NCI-H524 treated with DMSO at 0.1 percent for 48 hours (cell line): ENCODE measurements at places on chromosomes 7 and 10.

DNA sequence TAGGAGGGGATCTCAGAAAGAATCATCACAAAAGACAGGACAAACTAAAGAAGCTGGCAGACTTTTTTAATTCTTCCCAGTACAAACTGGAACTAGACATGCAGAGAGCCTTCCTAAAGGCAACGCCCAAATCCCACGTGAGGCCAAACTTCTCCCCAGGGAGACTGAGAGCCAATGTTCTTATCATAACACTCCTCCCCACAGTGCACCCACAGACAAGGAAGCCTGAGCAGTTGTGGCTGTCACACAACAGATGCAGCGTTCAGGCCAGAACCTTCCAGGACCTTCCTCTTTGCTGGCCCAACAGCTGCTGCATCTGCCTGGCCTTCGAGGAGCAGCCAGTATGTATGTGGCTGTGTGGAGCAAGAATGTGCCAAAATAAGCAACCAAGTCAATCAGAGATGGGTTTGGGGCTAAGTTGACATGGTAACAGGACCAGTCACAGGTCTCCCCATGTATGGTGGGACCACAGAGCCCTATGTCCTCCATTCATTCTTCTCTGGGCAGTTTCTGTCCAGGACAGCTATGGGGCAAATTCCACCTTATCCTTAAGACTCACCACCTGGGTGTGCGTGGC lies 34.9 kb downstream of the SRPK2 start:
- DNase-seq, result no peak

- DNase-seq, result no peak
Measured at GRCh38 chr7:42010751-42011150, 226.3 kb downstream of the GLI3 start.

- DNase-seq, result no peak
Measured at GRCh38 chr10:32314588-32314987, 32.4 kb downstream of the EPC1 start.

DNA sequence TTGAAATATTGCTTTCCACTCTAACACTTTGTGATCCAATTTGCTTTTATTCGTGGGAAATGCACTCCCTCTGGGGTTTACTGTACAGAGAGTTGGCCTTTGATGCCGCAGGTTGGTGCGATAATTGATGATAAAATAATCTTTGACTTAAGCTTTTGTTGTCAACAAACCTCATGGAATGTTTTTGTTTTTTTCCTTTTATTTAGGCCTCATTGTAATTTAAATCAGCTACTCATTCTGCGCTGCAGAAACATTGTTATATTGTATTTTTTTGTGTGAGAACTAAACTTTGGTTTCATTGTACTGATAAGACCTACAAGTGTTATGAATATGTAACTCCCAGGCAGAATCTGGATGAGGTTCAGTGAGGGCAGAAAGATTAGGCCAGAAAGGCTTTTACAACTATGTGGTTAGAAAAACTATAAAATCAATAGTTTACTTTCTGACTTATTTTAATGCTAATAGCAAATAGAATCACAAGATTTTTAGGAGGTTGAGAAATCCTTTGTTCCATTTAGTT lies 76.8 kb upstream of the POM121L12 start:
- DNase-seq, result no peak

- DNase-seq, result no peak
Measured at GRCh38 chr10:6108631-6109443, 20.0 kb downstream of the RBM17 start.

GRCh38 chr10:21944727-21945386 lies 58.7 kb downstream of the DNAJC1 start:
- DNase-seq, result no peak

DNA sequence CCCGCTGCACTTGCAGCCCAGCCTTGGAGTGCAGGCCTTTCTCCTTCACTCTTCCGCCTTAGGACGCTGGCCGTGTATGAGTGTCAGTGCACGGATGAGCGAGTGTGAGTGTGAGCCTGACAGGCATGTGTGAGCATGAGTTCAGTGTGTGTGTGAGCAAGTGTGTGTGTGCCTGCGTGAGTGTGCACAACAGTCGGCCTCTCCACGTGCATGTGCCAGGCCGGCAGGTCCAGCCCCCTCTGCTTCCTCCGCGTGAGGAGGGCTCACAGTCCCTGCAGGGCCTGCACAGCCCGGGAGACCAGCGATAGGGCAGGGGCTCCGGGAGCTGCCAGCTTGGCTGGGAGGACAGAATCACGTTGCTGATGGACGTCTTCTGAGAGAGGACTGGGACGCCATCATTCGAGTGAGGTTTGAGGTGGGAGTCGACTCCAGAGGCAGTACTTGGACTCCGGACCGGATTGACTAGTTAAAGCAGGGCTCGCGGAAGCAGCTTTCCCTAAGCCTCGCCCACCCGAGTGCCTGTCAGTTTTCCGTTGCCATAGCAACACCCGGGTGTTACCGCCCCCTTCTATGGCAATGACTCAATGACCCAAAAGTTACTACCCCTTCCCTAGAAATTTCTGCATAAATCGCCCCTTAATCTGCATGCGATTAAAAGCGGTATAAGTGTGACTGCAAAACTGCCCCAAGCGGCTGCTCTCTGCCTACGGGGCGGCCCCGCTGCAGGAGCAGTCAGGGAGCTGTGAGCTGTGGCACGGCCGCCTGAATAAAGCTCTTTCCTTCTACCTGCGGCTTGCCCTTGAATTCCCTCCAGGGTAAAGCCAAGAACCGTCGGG lies 19.6 kb upstream of the CFAP46 start:
- DNase-seq, result no peak

DNA sequence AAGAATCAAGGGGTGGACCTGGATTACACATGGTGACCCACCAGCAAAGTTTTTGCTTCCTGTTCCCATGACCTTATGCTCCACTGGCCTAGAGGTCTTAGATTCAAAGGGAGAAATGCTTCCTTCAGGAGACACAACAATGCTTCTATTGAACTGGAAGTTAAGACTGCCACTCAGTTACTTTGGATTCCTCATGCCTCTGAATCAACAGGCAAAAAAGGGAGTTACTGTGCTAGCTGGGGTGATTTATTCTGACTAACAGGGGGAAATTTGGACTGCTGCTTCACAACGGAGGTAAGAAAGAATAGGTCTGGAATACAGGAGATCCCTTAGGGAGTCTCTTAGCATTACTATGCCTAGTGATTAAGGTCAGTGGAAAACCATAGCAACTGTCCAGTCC lies 10.3 kb downstream of the TMEM229A start:
- DNase-seq, result no peak

GRCh38 chr10:73837072-73837471 lies 25.7 kb upstream of the NDST2 start:
- no peak for DNase-seq

DNA sequence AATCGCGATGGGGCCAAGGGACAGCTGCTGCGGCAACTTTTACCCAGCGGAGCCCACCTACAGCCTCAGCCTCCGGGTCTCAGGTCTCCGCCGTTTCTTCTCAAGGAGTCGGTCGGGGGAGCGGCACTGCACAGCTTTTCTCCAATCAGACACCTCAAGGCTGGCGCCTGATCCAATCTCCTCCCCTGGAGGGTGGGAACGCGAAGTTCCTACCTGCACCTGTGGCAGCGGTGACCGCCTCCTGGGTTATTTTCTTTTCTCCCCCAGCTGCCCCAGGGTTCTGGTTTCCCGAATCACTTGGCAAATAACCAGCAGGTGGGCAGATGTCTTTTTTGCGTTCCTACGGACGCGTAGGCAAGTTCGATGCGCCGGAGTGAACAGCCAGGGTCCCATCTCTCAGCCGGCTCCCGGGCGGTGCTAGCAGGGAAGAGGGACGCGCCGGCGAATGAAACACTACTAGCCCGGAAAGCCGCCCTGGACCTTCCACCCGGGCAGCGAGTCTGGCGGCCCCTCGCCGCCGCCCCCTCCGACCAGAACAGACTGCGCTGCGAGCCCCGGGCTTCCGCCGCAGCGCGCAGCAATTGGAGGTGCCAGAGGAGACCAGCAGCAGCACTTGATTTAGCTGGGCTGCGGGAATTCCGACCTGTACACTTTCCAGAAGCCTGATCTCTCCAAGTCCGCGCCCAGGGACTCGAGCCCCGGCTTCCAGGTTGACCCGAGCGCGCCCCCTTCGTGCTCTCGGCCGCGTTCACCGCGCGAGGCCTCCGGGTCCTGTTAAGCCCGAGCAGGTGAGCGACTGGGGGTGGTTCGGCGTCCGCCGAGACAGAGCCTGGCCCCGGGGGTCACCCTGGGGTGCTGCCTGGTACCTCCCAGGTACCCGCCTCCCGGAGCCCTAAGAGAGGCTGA lies at the start of gene PRR15:
TSS of gene PRR15 (plus strand) at position 246 of the 906 bp plus-strand sequence. CDS start 2,495 bp downstream, outside the sequence.
- no peak for DNase-seq

GRCh38 chr10:72802763-72803505 lies 90.6 kb upstream of the OIT3 start:
- DNase-seq, result no peak

DNA sequence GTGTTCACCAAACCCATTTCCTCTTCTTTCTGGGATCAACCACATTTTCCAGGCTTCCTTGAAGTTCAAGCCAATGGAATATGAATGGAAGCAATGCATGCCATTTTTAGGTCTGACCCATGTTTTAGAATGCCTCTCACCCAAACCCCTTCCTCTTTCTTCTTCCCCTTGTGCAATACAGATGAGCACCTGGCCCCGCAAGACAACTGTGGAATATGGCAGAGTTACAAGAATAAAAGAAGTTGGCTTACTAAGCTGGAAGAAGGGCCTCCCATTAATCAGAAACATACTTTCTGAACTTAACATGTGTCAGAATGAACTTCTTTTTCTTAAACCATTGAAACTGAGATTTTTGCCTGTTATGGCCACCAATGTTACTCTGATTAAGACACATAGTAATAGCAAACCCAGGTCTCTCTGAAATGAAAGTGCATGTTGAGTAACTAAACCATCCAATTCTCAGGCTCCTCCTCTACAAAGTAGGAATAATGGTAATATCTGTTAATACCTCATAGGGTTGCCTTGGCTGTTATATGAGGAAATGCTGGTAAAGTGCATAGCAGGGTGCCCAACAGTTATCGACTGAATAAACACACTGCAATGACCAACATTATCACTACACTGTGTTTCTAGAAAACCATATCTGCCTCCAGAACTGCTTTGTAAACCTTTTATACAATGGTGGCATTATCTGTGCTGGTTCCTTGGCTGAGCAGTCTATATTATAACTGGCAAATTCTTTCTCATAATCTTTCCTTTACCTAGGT lies 382.2 kb upstream of the NRP1 start:
- no peak for DNase-seq

DNA sequence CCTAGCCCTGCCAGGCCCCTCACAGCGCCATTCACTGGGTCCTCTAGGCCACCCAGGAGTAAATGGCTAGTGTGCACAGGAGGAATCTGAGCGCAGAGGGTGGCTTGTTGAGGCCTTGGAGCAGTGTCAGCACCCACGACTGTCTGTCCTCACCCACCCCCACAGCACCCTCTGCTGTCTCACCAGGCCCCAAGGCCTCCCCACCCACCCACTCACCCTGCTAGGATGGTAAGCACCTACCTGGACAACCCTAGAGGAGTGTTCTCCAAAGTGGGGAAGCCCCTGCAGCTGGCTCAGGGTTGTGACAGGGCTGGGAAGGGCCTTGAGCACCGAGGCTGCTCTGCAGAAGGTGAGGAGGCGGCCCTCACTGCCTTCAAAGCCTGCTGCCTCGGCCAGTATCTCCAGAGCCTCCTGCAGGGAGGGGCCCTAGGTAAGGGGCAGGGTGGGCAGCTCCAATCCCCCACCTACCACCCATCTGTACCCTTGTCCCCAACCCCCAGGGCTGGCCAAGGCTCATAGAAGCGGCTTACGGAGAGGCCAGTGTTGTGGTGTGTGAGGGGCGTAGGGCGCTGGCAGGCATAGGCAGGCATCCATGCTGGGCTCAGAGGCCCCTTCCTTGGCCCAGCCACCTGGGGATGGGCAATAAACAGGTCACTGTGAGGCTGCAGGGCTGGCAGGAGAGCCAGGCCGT lies 2.9 kb downstream of the POLM start:
- no peak for DNase-seq

DNA sequence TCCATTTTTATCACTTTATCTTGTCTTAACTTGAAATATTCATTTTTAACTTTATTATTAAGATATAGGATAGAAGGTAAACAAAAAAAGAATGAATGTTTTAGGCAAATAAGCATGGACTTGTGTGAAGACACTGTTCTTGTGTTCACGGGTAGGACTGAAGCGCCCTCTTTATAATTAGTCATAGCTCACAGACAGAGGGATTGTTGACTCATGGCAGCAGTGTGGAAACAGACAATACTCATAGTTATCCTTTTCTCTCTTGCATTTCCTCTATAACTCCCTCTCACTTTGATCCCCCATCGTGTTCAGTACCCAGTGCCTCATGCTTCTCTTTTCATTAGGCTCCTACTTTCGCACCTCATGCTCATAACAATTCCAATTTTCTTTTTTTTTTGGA lies 731.8 kb downstream of the PHTF2 start:
- DNase-seq, result peak; percentile 45

GRCh38 chr7:30074422-30075030 lies 46.3 kb downstream of the PLEKHA8 start:
- no peak for DNase-seq

DNA sequence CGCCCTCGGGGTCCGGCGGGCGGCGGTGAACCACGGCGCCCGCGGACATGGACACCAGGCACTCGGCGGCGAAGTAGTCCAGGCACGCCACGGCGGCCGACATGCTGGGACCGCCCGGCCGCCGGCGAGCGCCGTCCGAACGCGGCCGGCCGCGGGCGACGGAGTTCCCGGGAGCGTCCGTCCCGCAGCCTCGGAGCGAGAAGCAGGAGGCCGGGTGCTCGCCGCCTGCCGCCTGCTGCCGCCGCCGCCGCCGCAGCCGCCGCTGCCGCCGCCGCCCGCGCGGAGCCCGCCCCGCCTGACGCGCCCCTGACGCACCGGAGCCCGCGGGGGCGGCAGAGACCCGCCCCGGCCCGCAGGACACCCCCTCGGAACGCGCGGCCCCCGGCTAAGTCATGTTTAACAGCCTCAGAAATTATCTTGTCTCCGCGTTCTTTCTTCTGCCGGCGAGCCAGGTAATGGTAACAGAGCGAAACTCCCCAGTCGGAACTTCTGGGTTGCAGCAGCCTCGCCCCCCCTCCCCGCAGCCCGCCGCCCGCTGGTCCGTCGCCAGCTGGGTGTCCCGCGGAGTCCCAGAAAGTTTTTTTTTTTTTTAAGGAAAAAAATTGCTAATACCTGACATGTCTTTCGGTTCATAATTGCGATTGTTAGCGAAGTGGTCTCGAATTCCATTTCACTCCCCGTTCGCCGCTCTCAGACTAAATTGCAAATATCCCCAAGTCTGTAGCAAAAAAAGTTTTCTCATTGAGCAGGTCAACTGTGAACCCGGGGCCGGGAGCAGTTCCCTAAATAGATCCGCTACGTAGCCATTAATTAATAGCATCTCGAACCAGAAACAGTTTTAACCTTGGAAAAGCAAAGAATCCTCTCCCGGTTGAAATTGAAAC lies at the start of gene KLF14:
TSS of gene KLF14 (minus strand) at position 277 of the 884 bp plus-strand sequence. CDS start at position 103, 174 bp downstream.
- DNase-seq, result no peak

GRCh38 chr10:104327745-104328645 lies 10.3 kb downstream of the ITPRIP start:
- no peak for DNase-seq

GRCh38 chr7:157662981-157663716 lies 326.3 kb downstream of the DNAJB6 start:
- no peak for DNase-seq

- no peak for DNase-seq
Measured at GRCh38 chr10:42991442-42992098, 85.3 kb upstream of the RET start.
